CD4-positive, alpha-beta memory T cell (primary cell): ENCODE measurements at places on chromosomes 6 and 20.

DNA sequence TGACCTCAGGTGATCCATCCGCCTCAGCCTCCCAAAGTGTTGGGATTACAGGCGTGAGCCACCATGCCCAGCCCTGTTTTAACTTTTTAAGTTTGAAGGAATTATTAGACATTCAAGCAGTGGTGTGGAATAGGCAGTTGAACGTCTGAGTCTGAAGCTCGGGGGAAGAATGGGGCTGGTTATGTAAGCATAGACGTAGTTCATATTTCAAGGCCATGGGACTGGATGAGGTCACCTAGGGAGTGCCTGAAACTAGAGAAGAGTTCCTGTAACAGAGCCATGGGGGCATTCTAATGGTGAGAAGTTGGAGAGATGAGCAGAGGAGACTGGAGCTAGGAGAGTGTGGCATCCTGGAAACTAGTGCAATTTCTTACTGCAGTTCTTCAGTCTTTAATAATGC lies 6.4 kb downstream of the CDKAL1 start:
- DNase-seq = no peak

DNA sequence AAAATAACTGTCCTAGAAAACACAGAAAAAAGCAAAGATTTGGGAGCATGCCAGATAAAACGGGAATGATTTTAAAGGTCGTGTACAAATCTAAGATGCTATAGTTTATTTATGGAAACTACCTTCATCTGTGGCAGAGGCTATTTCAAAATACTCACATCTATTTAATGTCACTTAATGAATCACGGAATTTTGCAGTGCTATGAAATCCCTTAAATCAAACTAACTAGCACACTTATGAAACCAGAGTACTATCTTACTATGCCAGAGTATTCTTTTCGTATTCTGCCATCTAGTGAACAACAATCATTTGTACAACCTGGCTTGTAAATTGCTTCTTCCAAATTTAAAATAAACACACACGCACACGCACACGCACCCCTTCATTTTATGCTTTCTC lies 77.9 kb upstream of the BMP5 start:
- no peak for DNase-seq

GRCh38 chr6:161417717-161418462 lies 144.0 kb upstream of the AGPAT4 start:
- no peak for DNase-seq

DNA sequence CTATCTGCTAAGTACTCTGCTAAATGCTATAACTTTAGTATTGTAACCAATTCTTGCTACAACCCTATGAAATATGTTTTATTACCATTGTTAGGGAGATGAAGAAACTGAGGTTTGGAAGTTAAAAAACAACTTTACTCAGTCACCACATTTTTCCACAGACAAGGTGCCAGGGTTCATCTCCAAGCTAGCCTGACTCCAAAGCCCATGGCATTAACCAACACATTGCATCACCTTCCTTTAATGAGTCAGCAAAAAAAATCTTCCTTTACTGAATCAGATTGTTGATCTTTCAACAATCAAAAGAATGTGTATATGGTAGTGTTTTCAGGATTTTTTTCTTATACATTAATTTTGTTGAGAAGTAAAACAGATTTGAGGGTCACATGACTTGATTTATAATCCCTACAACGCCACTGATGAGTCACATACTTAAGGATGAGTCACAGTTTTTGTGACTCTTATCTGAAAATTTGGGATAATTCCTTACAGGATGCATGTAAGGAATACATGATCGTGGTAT lies 41.5 kb downstream of the MAN1A1 start:
- DNase-seq = no peak
